GM23338 (cell line): ENCODE measurements at places on chromosomes 4 and X. TPM values are rescaled to one million over a fixed set of nuclear protein-coding genes. Genes with fewer than 3 reads are reported as not detected.

The CXCL5 gene
- 7.6 and 8.7 TPM in 2 replicates for total RNA-seq

The ESX1 gene
- not detected in 2 replicates for total RNA-seq

- no peaks in the 10 kb centered on the region for H3K27me3 ChIP-seq
- DNase-seq, result no peak
- peaks cover 12% of the 10 kb centered on the region for H3K4me1 ChIP-seq
- H3K36me3 ChIP-seq, result no peaks in the 10 kb centered on the region
- no peak overlapping the region for H3K27ac ChIP-seq
Observed at GRCh38 chr4:7313347-7313811, 121.0 kb downstream of the SORCS2 start.

DNA sequence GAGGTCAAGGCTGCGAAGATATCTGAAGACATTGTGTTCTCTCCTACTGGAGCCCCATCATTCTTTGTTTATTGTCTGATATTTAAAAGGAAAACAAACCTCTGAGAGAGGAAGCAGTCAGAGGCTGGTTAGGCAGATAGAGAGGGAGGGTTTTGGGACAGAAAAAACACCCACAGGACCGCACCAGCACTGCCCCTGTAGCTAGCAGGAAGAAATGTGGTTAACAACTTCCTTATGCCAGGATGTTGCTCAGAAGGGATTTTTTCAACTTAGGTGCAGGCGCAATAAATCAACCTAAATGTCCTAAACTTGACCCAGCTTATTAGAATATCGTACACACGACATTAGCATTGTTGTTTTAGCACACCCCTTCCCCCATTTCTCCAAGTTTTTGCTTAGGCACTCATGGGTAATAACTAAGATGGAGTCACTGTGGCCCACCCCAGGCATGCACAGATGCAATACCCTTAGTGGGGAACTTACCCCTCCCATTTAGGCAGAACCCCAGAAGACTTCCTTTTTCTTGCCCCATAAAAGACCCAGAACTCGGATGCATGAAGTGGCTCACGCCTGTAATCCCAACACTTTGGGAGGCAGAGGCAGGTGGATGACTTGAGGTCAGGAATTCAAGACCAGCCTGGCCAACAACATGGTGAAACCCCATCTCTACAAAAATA lies 2.8 kb upstream of the ZNF718 start:
- no peak overlapping the region for H3K4me3 ChIP-seq
- DNase-seq, result no peak
- no peak overlapping the region for H3K27ac ChIP-seq
- H3K36me3 ChIP-seq, result peaks cover 6% of the 10 kb centered on the region
- no peaks in the 10 kb centered on the region for H3K27me3 ChIP-seq

DNA sequence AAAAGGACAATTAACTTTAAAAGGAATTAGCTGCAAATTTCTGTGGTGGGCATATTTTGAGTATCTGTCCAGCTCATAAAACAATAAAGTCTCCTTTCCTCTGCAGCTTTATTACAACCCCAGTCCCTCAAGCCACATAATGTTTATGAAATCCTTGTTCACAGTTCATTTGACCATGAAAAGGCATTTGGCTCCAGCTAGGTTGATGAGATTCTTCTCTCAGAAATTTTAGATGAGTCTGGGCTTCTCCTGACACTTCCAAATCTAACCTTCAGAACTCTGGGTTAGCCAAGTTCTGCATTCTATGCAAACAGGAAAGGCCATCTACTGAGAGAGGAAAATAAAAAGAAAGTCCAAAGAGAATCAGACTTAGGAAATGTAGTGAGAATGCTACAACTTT lies 156.8 kb downstream of the GRXCR1 start:
- H3K27me3 ChIP-seq, result no peaks in the 10 kb centered on the region
- H3K27ac ChIP-seq, result no peak overlapping the region
- no peak for DNase-seq
- no peaks in the 10 kb centered on the region for H3K4me1 ChIP-seq

The PASD1 gene
- total RNA-seq, result 0.24 TPM in 1 of 2 replicates, not detected in the other

DNA sequence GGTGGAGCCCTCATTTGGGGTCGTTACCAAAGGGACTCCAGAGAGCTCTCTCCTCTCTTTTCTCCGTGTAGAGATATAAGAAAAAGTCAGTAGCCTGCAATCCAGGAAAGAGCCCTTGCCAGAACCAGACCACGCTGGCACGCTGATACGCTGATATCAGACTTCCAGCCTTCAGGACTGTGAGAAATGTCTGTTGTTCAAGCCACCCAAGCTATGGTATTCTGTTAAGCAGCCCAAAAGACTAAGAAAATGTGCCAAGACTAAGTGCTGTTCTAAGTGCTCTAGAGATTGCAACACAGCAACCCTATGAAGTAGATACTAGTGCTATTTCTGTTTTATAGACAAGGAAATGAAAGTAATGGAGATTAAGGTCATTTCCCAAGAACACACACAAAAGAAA lies 205.7 kb downstream of the CAMK2D start:
- H3K27ac ChIP-seq, result no peak overlapping the region
- H3K4me1 ChIP-seq, result peaks cover 9% of the 10 kb centered on the region; the same call in 1 of the 2 replicates
- no peaks in the 10 kb centered on the region for H3K36me3 ChIP-seq
- no peak for DNase-seq

DNA sequence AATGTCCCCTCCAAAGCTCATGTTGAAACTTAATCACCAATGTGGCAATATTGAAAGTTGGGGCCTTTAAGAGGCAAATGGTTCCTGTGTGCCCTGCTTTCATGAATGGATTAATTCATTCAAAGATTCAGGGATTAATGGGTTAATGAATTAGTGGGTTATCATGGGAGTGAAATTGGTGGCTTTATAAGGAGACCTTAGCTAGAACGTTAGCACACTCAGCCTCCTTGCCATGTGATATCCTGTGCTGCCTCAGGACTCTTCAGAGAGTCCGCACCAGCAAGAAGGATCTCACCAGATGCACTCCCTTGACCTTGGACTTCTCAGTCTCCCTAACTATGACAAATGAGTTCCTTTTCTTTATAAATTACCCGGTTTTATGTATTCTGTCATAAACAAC lies 2.6 kb upstream of the WDR19 start:
- no peak overlapping the region for H3K27ac ChIP-seq
- H3K36me3 ChIP-seq, result no peaks in the 10 kb centered on the region
- H3K4me1 ChIP-seq, result peaks cover 6% of the 10 kb centered on the region; the same call in 1 of the 2 replicates
- no peaks in the 10 kb centered on the region for H3K27me3 ChIP-seq
- no peak for DNase-seq
- no peak overlapping the region for H3K4me3 ChIP-seq

- no peaks in the 10 kb centered on the region for H3K4me1 ChIP-seq
- DNase-seq, result no peak
- no peaks in the 10 kb centered on the region for H3K36me3 ChIP-seq
- H3K4me3 ChIP-seq, result no peak overlapping the region
- H3K27ac ChIP-seq, result no peak overlapping the region
Observed at GRCh38 chr4:152585023-152585441, 49.1 kb upstream of the FBXW7 start.

GRCh38 chr4:165403048-165403447 lies 24.2 kb downstream of the CPE start:
- H3K27me3 ChIP-seq, result no peaks in the 10 kb centered on the region
- no peaks in the 10 kb centered on the region; the same call in 1 of the 2 replicates for H3K4me1 ChIP-seq
- H3K36me3 ChIP-seq, result no peaks in the 10 kb centered on the region
- no peak overlapping the region for H3K4me3 ChIP-seq
- H3K27ac ChIP-seq, result no peak overlapping the region
- DNase-seq, result no peak

The LIMCH1 gene
- 1.5 and 4.4 TPM in 2 replicates for total RNA-seq

DNA sequence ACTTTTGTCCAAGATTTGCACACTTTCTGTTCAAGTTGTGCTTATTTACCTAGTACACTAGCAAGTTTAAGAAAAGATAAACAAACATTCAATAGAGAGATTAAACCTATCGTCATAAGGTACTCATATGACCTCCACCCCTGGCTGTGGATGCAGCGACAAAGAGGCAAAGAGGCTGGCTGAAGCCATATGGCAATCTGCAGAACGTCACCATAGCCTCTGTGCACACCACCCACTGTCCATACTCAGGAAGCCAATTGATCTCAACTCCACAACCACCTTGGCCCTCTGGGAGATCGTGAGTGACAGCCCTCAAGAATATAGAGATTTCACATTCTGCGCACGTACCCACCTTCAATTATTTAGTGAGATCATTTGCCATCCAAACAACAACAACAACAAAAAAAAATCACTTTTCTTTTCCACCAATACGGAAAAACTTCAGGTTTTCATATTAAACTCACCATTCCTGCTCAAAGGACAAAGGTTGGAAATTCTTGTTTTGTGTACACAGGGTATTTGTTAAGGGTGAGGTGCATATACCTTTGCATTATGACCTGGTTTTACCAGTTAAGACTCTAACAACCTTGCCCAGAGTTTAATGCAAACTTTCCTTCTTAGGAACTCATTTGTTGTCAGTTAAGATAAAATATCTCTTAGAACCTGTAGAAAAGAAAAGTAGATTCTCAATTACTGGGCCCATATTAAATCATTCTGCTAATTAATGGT lies 243.0 kb upstream of the FSTL5 start:
- no peaks in the 10 kb centered on the region for H3K36me3 ChIP-seq
- no peak overlapping the region for H3K4me3 ChIP-seq
- no peak for DNase-seq
- H3K4me1 ChIP-seq, result no peaks in the 10 kb centered on the region
